Fibroblast of lung (primary cell): ENCODE measurements at places on chromosomes 4 and X. TPM values are rescaled to one million over a fixed set of nuclear protein-coding genes. Genes with fewer than 3 reads are reported as not detected.

The RAB40A gene
- under 0.01 and 0.17 TPM in 2 replicates for total RNA-seq

The CLTRN gene
- 0.26 and 0.50 TPM in 2 replicates for total RNA-seq

The MAGEA3 gene
- not detected in 2 replicates for total RNA-seq

The ITIH6 gene
- total RNA-seq, result not detected in 2 replicates

The FAM47B gene
- total RNA-seq, result not detected in 2 replicates

The SLITRK2 gene
- total RNA-seq, result 0.26 and 0.66 TPM in 2 replicates

The PHEX gene
- total RNA-seq, result 1.7 and 1.8 TPM in 2 replicates

The MAML3 gene
- total RNA-seq, result 2.0 and 2.1 TPM in 2 replicates

The RHOXF2 gene
- total RNA-seq, result not detected in 2 replicates

The TGIF2LX gene
- not detected in 2 replicates for total RNA-seq

The AMOT gene
- 4.4 and 6.8 TPM in 2 replicates for total RNA-seq

The TRIML2 gene
- under 0.01 and 0.26 TPM in 2 replicates for total RNA-seq

The GAGE12C gene
- total RNA-seq, result not detected in 2 replicates

The HTR2C gene
- not detected in 2 replicates for total RNA-seq

The ASB11 gene
- not detected in 2 replicates for total RNA-seq

The NR3C2 gene
- total RNA-seq, result 4.4 and 7.4 TPM in 2 replicates

The CBR4 gene
- 14.4 and 19.0 TPM in 2 replicates for total RNA-seq

The PABPC1L2B gene
- total RNA-seq, result not detected in 2 replicates

The NXF2 gene
- not detected in 2 replicates for total RNA-seq

The FRMPD4 gene
- 0.50 and 0.77 TPM in 2 replicates for total RNA-seq

The UGT8 gene
- total RNA-seq, result under 0.01 TPM in 1 of 2 replicates, not detected in the other

The SSX1 gene
- total RNA-seq, result not detected in 2 replicates

The SCD5 gene
- 10.5 and 11.4 TPM in 2 replicates for total RNA-seq

The TRPC5OS gene
- not detected in 2 replicates for total RNA-seq

The SH2D1A gene
- not detected in 2 replicates for total RNA-seq

The POU3F4 gene
- under 0.01 TPM in 1 of 2 replicates, not detected in the other for total RNA-seq

The UTP14A gene
- 15.0 and 17.5 TPM in 2 replicates for total RNA-seq

The CCDC110 gene
- total RNA-seq, result 2.0 and 2.3 TPM in 2 replicates

The NSD2 gene
- total RNA-seq, result 43.7 and 68.4 TPM in 2 replicates

The ODAM gene
- total RNA-seq, result not detected in 2 replicates

The CSAG3 gene
- not detected in 2 replicates for total RNA-seq

The TMPRSS11F gene
- not detected in 2 replicates for total RNA-seq

The CXorf65 gene
- total RNA-seq, result not detected in 2 replicates

The TADA2B gene
- total RNA-seq, result 10.0 and 12.6 TPM in 2 replicates

The TMEM129 gene
- 24.7 and 39.6 TPM in 2 replicates for total RNA-seq

The SCRG1 gene
- total RNA-seq, result 0.17 and 1.0 TPM in 2 replicates

The AMBN gene
- not detected in 2 replicates for total RNA-seq

The GPRASP3 gene
- total RNA-seq, result 5.9 and 9.7 TPM in 2 replicates

The MAGEA2B gene
- total RNA-seq, result not detected in 2 replicates

The PAGE5 gene
- 0.66 TPM in 1 of 2 replicates, not detected in the other for total RNA-seq

The STOX2 gene
- total RNA-seq, result 0.66 and 0.77 TPM in 2 replicates

The SPON2 gene
- total RNA-seq, result 261 and 367 TPM in 2 replicates

The AMER1 gene
- 1.5 and 1.7 TPM in 2 replicates for total RNA-seq

The PCYT1B gene
- total RNA-seq, result 0.17 and 0.51 TPM in 2 replicates

The CRMP1 gene
- total RNA-seq, result 0.33 and 1.5 TPM in 2 replicates

The WNK3 gene
- 0.17 and 0.51 TPM in 2 replicates for total RNA-seq

The PAGE4 gene
- not detected in 2 replicates for total RNA-seq

The CSAG2 gene
- total RNA-seq, result not detected in 2 replicates

The GPR78 gene
- total RNA-seq, result 0.33 and 1.0 TPM in 2 replicates

The SSX4 gene
- total RNA-seq, result not detected in 2 replicates

The BEND4 gene
- under 0.01 TPM in 1 of 2 replicates, not detected in the other for total RNA-seq
